ENCODE measurements at places on chromosomes 2 and 18.

- DNase-seq: no peak
Observed at GRCh38 chr2:106358081-106358480, 110.1 kb downstream of the RGPD3 start.

DNA sequence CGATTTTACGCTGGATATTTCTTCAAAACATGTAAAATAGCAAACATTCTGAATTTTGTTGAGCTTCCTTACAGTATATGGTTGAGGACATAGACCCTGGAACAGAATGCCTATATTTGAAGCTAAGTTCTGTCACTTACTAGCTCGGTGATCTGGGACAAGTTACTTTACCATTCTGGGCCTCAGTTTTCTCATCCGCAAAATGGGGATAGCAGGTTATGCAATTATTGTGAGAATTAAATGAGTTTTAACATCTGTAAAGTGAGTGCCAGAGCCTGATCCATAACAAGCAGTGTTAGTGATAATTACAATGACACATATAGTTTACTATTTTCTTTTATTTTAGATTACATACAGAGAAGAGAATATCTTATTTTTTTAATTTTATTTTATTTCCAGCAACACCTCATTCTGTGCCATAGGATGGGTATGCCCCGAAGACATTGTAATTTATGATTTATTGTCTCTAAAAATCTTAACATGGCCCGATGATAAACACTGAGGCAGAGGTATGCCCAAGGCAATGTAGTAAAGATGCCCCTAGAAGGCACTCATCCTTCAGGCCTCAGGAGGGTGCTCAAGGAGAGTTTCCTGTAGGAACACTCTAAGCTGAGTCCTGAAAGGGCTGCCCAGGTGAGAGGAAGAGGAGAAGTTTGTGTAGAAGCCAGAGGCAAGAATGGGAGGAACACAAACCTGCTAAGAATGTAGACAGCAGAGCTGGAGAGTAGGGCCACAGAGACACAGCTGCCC, 250.9 kb downstream of the BCL11A start:
- no peak for DNase-seq

- DNase-seq: no peak
Observed at GRCh38 chr2:222338374-222338773, 39.6 kb upstream of the PAX3 start.

GRCh38 chr18:9952633-9953416, 39.0 kb downstream of the VAPA start:
- DNase-seq: no peak

DNA sequence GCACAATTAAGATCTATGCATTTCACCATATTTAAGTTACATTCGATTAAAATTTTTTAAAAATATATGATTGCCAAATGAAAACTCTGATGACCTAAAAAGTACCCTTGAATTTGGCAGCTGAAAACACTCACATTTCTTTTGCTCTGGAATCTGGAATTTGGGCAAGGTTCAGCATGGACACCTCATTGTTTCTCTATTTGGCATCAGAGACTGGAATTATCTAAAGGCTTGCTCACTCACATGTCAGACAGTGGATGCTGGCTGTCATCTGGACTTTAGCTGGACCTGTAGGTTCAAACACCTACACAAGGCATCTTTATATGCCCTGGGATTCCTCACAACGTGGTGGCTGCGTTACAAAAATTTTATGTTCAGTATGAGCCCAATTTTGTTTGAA, 16.1 kb downstream of the MBOAT2 start:
- no peak for DNase-seq

- DNase-seq: no peak
Observed at GRCh38 chr2:62050456-62051045, 145.1 kb downstream of the COMMD1 start.

- DNase-seq: no peak
Observed at GRCh38 chr2:152743002-152743401, 24.6 kb downstream of the ARL6IP6 start.

- peak; percentile 40 for DNase-seq
Observed at GRCh38 chr18:48777026-48777743, 173.6 kb downstream of the SMAD7 start.

DNA sequence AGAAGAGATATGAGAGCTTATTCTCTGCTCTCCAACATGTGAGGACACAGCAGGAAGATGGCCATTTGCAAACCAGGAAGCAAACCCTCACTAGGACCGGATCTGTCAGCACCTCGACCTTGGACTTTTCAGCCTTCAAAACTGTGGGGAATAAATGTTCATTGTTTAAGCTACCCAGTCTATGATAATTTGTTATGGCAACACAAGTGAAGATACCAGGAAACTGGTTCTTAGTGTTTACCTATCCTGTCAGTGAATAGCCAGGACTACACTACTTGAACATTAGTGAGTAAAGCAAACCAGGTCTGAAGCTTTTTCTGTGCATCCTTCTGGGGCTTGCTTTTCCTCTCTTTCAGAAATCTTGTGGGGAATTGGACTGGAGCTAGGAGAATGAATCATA, 44.4 kb upstream of the BARD1 start:
- no peak for DNase-seq

- DNase-seq: no peak
Observed at GRCh38 chr2:121202541-121203310, 82.3 kb downstream of the TFCP2L1 start.

- no peak for DNase-seq
Observed at GRCh38 chr18:55879331-55879730, 291.3 kb upstream of the TCF4 start.

DNA sequence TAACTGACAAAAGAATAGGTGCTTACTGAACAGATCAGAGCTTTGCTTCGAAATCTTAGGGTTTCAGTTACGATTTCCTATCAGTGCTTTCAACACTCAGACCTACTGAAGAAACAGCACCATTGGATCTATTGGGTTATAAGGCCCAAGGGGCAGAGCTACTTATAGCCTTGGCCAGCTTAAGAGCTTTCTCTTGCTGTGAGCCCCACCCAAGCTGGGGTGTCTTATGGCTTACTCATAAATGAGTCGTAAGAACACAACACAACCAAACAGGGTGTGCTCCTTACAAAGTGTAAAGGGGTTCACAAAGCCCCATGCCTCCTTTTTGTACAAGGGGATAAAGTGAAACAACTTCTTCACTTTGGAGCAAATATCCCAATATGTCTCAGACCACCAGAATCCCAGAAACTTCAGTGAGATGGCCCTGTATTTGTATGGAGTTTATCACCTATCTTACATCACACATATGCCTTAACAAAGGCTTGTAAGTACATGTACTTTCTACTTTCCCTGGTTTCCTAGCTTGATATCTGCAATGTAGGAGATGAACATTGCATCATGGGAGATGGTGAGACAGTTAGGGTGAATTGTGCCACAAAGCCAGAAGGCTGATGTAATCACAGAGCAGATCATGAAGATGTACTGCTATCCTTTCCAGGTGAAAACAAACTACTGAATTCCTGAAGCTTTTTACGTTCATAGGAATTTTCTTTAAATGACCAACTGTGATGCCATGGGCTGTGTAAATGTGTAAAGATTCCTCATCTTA, 115.5 kb upstream of the GLI2 start:
- no peak for DNase-seq

DNA sequence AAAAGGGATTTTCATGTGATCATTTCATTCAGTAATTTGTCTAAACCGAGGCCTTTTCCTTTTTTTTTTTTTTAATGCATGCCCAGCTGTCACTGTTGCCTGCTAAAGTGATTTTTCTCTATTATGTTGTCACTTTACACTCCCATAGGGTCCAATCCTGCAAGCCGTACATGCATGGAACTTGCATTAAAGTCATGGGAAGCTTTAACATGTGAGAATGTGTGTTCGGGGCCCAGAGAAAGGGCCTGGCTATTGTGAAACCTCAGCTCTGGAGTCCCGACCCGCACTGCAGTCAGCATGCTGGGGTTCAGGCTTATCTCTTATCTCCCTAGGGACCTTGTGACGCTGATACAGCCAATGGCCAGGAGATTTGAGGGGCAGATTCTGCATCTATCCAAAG, 474.6 kb downstream of the SLC4A3 start:
- no peak for DNase-seq

- DNase-seq: no peak
Observed at GRCh38 chr2:205792908-205793307, 110.6 kb downstream of the NRP2 start.

GRCh38 chr2:17543131-17543660, 2.7 kb downstream of the VSNL1 start:
- no peak for DNase-seq

DNA sequence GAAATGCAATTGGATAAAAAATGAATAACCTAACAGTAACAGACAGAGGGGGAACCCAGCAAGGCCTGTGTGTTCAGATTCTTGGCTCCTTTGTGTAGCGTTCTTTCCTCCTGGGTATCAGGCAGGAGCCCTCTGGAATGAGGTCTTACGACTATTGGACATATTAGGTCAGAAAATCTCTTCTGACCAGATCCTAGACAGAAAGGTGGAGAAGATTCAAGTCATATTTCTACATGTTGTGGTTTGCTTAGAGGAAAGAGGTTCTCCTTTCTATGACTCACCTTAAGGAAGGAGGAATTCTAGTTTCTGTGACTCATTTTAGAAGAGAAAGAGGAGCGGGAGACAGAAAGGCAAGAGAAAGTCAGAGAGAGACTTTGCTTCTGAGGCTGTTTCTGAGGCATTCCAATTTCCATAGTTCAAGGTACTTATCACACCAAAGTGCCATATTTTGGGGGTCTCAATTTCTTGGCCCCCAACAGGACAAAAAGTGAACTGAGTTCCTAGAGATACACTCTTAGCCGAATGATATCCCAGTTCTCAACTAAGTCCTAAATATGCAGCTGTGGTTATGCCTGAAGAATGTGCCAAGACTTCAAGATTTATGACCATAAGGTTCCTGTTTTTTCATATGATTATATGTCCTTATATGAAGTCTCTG, 618.6 kb downstream of the ZEB2 start:
- DNase-seq: no peak

GRCh38 chr2:120344214-120344975, 1.5 kb upstream of the INHBB start:
- DNase-seq: no peak

GRCh38 chr2:208164951-208165755, 1.8 kb upstream of the CRYGA start:
- no peak for DNase-seq

DNA sequence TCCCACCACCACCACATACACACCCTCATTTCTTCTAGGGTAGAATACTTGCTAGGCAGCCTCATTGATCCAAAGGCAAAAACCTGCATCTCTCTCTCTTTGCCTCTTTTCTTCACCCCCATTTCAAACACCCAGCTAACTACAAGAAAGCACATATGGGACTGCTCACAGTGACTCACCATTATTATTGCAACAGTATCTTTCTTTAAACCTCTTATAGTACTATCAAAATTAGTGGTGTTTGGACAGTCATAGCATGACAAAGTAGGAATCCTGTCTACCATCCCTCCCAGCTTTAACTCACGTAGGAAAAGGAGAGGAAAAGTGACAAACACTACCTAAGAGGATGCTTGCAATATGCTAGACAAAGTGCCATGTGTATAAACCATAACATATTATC, 422.5 kb upstream of the CRIM1 start:
- DNase-seq: no peak

DNA sequence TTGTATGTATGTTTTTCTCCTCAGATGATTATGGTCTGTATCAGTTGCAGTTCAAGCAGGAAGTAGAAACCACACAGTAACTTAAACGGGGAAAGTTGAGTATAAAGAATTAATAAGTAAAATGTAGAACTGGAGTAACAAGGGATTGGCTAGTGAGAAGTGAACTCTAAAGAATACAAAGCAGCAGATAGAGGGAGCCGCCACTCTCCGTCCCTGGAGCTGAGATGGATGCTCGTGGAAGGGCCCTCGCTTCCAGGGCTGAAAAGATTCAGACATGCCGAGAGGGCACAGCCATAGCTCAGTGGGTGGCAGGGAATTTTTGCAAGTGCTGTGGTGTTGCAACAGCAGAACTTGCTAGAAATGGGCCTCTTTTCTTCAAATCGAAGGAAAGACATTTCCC, 155.8 kb downstream of the COL6A3 start:
- DNase-seq: no peak

DNA sequence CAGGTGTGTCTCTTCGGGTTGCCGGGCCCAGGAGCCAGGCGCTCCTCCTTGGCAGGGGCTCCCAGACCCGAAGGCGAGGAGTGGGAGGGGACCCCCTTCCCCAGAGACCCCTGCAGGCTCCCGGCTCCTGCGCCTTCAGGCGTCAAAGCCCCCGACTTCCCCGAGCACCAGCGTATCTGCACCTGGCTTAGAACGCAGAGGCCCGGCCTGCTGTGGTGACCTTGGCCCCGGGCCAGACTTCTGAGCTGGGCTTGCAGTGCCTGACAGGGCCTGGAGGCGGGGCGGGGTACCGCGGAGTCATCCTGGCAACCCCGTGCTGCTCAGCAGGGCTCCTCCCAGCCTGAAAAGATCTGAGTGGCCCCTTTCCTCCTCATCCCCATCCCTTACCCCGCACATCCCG, 27.0 kb downstream of the SKA1 start:
- no peak for DNase-seq

GRCh38 chr2:12684471-12684936, 32.2 kb upstream of the TRIB2 start:
- DNase-seq: no peak

DNA sequence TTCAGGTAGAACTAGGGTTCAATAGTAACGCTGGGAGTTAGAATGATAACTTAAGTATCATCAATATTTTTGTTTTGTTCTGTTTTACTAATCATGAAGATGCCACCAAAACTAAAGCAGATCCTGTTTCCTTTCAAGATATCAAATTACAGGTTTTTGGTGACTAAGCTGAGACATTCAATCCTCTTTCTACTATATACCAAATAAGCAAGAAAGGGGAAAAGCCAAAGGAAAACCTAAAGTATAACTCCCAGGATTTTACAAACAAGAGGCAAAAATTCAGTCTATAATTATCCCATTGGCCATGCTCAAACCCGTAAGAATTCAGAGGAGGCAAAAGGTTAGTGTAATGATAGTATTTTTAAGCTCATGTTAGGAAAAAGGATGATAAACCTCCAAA, 175.2 kb upstream of the CCDC150 start:
- DNase-seq: no peak

GRCh38 chr18:34959211-34959829, 81.9 kb upstream of the MAPRE2 start:
- DNase-seq: no peak

GRCh38 chr18:61173554-61173953, 159.7 kb upstream of the CDH20 start:
- DNase-seq: no peak

GRCh38 chr18:79955302-79956075, 4.0 kb upstream of the SLC66A2 start:
- DNase-seq: no peak

- no peak for DNase-seq
Observed at GRCh38 chr18:4353853-4354418, 101.2 kb downstream of the DLGAP1 start.

GRCh38 chr2:21332993-21333625, 209.3 kb downstream of the TDRD15 start:
- DNase-seq: no peak

GRCh38 chr18:58761970-58762780, 90.9 kb downstream of the MALT1 start:
- no peak for DNase-seq

GRCh38 chr2:173130496-173131465, 55.1 kb downstream of the MAP3K20 start:
- no peak for DNase-seq

GRCh38 chr2:60334610-60335009, 218.8 kb downstream of the BCL11A start:
- no peak for DNase-seq

- DNase-seq: no peak
Observed at GRCh38 chr2:110838657-110839384, 106.4 kb downstream of the ACOXL start.

- DNase-seq: no peak
Observed at GRCh38 chr18:72673242-72673641, 129.1 kb upstream of the CBLN2 start.

GRCh38 chr2:11813951-11814350, 67.5 kb downstream of the LPIN1 start:
- DNase-seq: no peak

Measured in stimulated activated CD8-positive, alpha-beta memory T cell treated with anti-CD3 and anti-CD28 coated beads, Interleukin-7, amount 100 ng/mL, for 1 hour (primary cell).